ENCODE measurements at places on chromosomes 3 and 15. TPM values are rescaled to one million over a fixed set of nuclear protein-coding genes. Genes with fewer than 3 reads are reported as not detected.
A peak's percentile ranks its signal among the peaks of the same experiment; 100 is the strongest.

- DNase-seq = no peak
Observed at GRCh38 chr3:122099255-122099654, 44.1 kb downstream of the CD86 start.

- no peak for DNase-seq
Observed at GRCh38 chr15:54282228-54282836, 304.1 kb downstream of the UNC13C start.

DNA sequence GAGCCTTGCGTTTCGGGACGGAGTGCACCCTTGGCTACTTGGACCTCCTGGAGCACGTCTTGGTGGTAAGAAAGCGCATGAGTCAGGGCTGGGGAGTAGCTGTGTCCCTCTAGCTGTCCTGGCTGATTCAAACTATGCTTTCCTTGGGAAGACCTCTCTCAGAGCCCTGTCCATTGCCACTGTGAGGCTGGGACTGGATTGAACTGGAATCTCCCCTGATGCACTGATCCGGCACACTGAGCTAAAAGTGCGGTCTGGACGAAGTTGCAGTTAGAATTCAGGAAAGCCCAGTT is 232.6 kb upstream of the TPM1 start:
- no peak for DNase-seq

DNA sequence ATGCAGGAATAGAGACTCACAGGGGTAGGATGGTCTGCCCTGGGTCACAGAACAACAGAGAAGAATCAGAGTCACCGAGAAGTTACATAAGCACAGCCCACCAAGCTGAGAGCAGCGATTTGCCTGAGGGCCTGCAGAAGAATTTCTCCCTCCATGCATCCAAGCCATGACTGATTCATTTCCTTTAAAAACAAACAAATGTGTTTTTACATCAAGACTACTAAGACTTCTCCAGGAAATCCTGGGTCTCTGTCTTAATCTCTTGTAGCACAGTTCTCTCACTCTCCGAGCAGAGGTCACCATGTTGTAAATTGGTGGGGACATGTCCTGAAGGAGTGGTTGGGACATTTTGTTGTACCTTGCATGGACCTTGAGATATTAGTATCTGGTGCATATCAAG is 159.8 kb downstream of the THSD4 start:
- DNase-seq = no peak

DNA sequence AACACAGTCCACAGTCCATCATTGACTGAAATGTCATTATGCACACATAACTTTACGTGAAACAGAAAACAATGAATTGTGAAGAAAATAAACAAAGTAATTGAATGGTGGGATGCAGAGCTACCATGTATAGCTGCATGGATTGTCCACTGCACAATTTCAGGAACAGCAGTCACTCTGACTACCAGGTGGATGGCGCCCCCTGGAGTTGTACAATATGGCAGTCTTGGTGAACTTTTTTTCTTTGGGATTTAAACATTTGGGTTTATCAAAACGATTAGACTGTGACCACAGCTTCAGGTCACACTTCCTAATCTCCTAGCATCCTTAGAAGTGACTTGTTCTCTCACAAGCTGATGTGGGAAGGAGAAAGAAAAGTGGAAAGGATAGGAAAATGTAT is 48.9 kb upstream of the TCF12 start:
- no peak for DNase-seq

GRCh38 chr3:60282866-60283265 is 968.4 kb downstream of the FHIT start:
- DNase-seq = no peak

- DNase-seq = no peak
Observed at GRCh38 chr15:50685976-50686468, 575 bp downstream of the TRPM7 start.

DNA sequence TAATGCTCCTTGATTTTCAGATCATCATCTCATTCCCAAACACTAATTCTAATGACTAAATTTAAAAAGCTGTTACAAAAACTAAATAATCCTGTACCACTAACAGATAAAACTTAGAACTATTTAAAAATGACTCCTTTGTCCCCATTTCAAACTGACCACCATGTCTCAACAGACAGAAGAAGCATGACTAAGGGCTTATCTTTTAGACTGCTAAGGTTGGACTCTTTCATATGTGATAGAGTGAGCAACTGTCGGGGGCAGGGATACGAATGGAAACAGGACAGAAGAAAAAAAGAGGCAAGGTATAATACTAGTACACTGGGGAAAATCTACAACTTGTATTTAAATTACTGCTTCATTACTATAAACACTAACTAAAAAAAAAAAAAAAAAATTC is 23.3 kb downstream of the SNX4 start:
- DNase-seq = no peak

- no peak for DNase-seq
Observed at GRCh38 chr3:4984511-4984864, 5.3 kb downstream of the BHLHE40 start.

DNA sequence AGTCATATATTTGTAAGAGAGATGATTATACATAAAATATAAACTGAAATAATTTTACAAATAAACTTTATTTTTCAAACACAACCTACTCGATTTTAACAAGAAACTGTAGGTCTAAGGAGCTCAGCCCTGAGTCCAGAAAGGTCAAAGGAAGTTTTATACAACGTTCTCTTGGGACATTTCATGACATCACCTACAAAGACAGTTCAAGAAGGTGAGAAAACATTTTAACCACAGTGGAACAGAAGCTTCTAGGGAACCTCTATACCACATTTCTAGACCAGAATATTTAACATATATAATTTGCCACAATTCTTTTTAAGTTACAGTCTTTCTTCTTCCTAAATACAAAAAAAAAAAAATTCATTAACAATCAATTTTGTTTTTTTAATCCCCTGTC is 40.1 kb downstream of the CBLB start:
- DNase-seq = no peak

DNA sequence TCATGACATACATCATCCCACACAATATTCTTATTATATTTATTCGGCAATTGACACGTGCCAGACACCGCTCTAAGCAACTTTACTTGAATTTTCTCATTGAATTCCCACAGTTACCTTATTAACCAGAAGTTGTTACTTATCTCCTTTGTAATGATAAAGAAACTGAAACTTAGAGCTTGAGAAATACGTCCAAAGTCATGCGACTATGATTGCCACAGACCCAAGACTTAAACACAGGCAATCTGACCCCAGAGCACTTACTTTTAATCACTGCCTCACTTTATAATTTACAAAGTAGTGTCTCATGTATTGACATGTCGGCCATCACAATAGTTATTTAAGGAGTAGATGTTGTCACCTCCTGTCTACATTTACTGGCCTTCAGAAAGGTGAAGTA is 64.7 kb downstream of the ATP13A4 start:
- DNase-seq = no peak

GRCh38 chr3:193229851-193230420 is 11.1 kb upstream of the PLAAT1 start:
- peak; percentile 42 for DNase-seq

- no peak for DNase-seq
Observed at GRCh38 chr3:120153294-120153693, 59.0 kb upstream of the GSK3B start.

DNA sequence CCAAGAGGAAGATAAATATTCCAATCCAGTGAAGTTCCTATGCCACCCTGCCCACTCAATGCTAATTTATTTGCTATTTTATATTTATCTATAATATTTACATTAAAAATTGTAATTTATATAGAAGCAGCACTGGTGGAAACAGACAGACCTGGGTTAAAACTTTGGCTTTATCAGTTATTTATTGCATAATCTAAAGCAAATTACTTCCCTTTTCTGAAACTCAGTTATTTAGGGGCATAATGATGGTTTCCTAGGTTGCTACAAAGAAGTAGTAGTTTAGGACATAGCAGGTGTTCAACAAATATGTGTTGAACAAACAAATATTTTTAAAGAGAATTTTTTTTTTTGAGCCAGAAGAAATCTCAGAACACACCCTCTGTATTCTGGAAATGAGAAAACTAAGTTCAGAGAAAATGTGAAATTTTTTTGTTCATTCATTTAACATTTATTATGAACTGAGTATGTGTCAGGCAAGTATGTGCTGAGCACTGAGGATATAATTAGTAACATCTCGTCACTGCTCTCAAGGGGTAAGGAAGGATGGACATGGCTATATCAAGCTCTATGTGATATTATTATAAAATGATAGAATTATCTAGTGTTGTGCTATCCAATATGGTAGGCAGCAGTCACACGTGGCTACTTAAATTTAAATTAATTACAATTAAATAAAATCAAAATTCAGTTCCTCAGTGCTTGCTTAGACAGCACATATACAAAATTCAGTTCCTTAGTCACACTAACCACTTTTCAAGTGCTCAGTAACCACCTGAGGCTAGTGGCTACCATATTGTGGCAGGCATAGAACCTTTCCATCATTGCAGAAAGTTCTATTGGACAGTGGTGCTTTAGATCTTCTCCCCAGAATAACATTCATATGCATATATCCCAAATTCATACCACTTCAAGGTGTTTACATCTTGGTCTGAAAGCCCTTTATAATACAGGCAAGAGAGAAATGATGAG is 7.0 kb upstream of the UBE2Q2 start:
- DNase-seq = no peak

GRCh38 chr3:81311321-81311720 is 450.1 kb downstream of the GBE1 start:
- no peak for DNase-seq

DNA sequence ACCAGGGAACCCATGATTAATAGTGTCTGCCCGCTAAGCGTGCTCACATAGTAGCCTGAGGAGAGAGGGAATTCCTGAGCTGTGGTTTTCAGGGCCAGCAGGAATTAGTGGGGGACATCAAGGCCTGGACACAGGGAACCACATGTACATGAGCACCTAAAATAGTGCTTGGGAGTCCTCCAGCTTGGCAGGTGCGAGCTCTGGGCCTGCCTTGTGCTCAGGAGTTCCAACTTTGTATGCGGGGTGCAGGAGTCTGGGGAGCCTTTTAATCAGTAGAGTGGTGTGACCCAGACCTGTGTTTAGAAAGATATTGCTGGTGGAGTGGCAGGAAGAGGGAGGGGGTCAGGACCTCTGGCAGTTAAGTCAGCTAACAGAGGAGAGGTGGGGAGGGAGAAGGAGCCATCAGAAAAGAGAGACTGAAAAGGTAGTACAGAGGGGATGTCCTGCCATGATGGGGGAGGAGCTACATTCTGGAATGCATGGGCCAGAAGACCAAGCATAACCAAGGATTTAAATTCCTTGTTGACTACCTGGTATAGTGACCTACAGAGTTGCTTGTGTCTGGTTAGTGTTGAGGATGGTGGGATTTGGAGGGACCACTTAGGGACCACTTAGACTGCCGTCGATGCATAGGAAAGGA is 1.9 kb downstream of the DAG1 start:
- DNase-seq = no peak

- DNase-seq = no peak
Observed at GRCh38 chr15:69820819-69821218, 276.9 kb downstream of the TLE3 start.

DNA sequence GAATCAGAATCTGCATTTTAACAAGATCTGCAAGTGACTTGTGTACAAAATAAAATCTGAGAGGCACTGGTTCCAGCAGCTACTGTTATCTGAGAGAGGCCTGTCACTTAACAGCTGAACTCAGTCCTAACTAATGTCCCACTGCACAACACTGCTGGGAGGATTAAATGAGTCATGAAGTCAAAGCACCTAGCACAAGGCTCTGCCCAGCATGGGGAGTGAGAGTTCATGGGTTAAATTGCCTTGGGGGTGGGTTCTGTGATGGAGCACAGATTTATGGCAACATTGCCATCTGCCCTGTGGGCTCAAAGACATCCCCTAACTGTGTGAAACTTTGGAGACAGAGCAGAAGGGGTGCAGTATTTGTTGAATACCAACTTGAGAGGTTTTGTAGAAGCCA is 250.9 kb downstream of the PLCL2 start:
- no peak for DNase-seq

DNA sequence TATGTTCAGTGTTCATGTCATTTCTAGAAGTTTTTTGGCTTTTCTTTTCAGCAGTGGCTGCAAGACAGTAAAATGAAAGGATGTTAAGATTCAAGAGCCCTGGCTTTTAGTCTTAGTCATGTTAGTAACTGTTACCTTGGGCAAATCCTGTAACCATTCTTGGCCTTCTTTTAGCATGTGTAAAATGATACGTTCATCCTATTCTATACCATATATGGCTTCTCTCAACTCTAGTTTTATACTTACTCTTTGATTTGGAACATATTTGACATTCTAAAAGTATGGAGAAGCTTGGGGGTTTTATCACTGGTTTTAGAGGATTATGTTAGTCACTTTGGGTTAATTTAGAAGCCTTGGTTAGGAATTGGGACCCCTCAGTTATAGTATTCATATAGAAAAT is 20.1 kb downstream of the GTF2E1 start:
- DNase-seq = no peak

The POLQ gene
- 1.6 TPM for total RNA-seq

The GABRG3 gene
- total RNA-seq = not detected

The PAK6 gene
- not detected for total RNA-seq

The ABHD5 gene
- 12.7 TPM for total RNA-seq

The MKRN3 gene
- 0.58 TPM for total RNA-seq

The THRB gene
- 0.06 TPM for total RNA-seq

The MGLL gene
- total RNA-seq = 85.0 TPM

The ANKUB1 gene
- not detected for total RNA-seq

The NEIL1 gene
- 31.3 TPM for total RNA-seq

The AHSG gene
- not detected for total RNA-seq

The SLC12A1 gene
- total RNA-seq = not detected

The GOLGA6B gene
- not detected for total RNA-seq

The MUC20 gene
- 0.10 TPM for total RNA-seq
